ENCODE measurements at places on chromosomes 11 and 22.

GRCh38 chr11:47948137-47948536 is 32.2 kb upstream of the PTPRJ start:
- no peak for DNase-seq

- peak; percentile 12 for DNase-seq
Measured at GRCh38 chr22:38657045-38657909, 839 bp downstream of the CBY1 start.

DNA sequence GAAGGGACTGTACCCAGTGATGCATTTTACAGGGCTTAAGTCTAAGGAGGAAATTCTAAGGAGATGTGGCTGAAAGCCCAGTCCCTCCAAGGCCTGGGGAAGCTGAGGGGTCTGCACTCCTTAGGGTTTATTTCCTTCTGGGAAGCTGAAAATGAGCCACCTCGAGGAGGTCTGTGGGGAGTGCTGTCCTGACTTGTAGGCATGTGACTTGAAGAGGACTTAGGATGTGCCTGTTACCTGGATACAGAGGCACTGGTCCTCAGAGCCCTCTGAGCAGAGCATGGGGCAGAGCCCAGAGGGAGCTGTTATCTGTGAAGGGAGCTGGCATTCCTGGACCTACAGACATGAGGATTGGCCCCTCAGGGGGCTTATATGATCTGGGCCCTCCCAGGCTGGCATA is 77.1 kb downstream of the TP53I11 start:
- no peak for DNase-seq

DNA sequence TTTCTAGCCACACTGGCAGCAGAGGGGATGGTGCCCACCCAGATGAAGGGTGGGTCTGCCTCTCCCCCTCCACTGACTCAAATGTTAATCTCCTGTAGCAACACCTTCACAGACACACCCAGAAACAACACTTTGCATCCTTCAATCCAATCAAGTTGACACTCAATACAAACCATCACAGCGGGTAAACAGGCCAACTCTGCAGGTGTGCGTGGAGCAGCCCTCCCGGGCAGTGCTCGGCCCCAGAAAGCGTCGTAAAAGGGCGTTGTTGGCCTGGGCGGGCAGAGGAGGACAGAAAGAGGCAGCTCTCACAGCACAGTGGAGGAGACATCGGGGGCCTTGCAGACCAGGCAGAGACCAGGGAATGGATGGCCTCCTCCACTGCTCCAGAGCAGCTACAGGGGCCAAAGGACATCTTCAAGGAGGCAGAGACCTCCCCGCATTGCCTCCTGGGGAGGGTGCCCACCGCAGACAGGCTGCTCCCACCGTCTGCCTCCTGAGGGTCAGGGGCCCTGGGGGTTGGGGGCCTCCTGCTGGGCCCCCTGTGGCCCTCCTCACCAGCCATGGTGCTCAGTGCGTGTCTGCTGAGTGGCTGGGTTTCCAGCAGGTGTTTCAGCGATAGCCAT is 56.1 kb upstream of the FADD start:
- DNase-seq: no peak

- no peak for DNase-seq
Measured at GRCh38 chr11:13168271-13168670, 109.3 kb upstream of the BMAL1 start.

GRCh38 chr11:75233754-75234172 is 6.8 kb upstream of the TPBGL start:
- DNase-seq: no peak

DNA sequence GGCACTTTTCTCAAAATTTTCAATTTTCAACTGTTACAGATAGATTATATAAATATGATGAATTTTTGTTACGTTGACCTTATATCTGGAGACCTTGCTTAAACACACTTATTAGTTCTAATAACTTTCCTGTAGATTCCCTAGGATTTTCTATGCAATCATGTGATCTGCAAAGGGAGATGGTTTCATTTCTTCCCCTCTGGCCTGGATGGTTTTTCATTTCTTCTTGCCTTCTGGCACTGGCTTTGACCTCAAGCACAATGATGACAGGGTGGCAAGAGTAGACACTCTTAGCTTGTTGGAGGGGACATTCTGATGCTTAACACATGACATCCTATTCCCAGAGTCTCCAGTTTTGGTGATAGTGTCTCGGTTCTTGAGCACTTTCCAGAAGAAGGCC is 75.9 kb downstream of the DGCR2 start:
- no peak for DNase-seq

DNA sequence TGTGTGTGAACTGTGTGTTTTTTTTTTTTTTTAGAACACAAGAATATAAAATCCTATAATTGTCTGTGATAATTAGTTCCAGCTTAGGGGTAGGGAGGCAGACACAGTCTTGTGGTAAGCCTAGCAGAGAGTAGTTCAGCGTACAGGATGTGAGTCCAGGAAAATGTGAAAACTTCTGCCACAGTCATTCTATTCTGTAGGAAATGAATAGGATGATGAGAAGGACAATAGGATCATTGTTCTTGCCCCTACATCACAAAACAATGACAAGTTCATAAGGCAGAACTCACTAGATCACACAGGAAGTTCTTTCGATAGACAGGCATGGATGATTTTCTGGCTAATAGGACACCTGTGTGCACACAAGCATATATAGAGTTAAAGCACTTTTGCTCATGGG is 132.2 kb downstream of the NAV2 start:
- no peak for DNase-seq

- no peak for DNase-seq
Measured at GRCh38 chr11:76561245-76561644, 109.3 kb downstream of the LRRC32 start.

DNA sequence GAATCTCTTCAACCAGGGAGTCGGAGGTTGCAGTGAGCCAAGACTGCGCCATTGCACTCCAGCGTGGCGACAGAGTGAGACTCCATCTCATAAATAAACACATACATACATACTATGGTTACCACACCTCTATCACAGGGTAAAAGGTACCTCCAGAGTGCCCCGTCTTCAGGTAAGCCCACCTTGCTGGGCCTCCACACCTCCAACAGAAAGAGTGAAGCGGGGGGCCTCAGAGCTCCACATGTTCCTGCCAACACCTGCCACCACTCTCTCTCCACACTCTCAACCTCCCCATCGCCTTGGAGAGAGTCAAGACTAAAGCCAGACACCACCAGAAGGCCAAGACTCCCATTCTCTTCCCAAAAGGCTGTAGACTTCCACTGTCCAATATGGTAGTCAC is 10.3 kb upstream of the VWCE start:
- no peak for DNase-seq

DNA sequence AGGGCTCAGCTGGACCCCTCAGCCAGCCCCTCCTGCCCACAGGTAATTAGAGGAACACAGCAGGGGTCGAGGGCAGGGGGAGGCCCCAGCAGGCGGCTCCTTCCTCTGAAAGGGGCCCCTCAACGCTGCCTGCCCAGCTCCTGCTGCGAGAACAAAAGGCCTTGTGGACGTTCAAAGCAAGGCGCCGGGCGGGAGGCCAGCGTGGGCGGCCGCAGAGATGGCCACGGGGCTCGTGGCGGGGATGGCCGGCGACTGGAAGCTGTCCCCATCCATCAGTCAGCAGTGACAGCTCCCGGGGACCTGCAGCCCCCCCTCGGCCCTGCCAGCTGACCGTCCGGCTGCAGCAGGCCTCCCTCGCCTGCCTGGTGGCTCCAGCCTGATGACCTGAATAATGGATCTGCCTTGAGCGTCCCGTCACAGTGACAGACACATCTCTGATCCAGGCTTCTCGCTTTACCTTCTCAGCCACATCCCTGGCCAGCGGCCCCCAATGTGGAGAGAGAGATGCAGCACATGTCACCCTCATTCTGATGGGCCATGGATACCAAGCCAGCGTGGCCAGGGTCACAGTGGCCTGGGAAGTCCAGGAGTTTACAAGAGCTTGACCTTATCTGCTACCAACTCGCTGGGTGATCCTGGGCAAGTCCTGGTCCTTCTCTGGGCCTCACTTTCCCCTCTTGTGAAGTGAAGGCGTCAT is 159.3 kb downstream of the MN1 start:
- no peak for DNase-seq

GRCh38 chr11:35683728-35684339 is 21.3 kb downstream of the TRIM44 start:
- DNase-seq: no peak

GRCh38 chr11:60753309-60753708 is 3.4 kb upstream of the MS4A15 start:
- DNase-seq: no peak

GRCh38 chr11:32187111-32187510 is 96.2 kb downstream of the RCN1 start:
- DNase-seq: no peak

DNA sequence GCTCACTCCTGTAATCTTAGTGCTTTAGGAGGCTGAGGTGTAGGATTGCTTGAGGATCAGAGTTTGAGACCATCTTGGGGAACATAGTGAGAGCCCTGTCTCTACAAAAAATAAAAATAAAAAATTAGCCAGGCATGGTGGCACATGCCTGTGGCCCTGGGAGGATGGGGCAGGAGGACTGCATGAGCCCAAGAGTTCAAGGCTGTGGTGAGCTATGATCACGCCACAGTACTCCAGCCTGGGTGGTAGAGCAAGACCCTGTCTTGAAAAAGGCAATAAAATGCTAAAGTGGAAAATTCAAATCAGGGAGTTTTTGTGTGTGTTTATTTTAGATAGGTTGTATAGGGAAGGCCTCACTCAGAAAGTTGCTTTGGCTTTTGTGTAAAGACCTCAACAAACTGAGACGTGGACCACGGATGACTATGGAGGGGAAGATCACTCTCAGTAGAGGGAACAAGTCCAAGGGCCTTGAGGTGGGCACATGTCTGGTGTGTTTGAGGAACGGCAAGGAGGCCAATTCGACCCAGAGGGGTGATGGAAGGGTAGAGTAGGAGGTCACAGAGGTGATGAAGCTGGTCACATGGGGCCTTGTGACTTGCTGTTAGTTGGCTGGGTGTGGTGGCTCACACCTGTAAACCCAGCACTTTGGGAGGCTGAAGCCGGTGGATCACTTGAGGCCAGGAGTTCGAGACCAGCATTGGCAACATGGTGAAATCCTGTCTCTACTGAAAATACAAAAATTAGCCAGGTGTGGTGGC is 35.7 kb downstream of the WEE1 start:
- DNase-seq: no peak

DNA sequence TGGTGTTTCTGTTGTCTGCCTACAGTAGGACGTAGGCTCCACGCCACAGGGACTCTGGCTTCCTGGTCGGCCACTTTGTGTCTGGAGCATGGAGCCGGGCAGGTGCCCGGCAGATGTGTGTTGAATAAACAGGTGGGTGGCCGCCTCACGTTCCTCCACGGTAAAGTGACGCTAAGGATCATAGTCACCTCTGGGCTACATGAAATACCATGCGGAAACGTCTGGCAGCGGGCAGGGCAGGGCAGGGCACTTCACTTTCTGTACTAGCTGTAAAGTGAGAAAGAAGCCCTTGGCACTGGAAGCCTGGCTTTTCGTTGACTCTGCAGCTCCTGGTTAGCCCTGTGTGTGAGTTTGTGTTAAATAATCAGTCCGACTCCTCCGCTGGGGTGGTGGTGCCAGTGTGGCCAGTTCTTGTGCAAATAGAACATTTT is 52.4 kb downstream of the MCM5 start:
- no peak for DNase-seq

DNA sequence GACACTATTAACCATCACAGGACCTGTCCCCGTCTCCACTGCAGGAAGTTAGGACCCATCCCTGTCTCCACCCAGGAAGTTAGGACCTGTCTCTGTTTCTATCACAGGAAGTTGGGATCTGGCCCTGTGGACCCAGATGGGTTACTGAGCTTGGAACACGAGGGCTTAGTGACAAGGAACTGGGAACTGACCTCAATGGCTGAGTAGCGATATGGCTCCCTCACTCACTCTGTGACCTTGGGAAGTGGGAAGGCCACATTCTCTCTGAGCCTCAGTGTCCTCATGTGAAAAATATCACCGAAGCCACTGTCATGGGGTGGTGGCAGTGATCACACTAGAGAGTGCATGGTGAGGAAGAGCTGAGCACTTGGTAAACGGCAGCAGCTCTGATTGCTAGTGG is 59.4 kb downstream of the FBLN1 start:
- no peak for DNase-seq

DNA sequence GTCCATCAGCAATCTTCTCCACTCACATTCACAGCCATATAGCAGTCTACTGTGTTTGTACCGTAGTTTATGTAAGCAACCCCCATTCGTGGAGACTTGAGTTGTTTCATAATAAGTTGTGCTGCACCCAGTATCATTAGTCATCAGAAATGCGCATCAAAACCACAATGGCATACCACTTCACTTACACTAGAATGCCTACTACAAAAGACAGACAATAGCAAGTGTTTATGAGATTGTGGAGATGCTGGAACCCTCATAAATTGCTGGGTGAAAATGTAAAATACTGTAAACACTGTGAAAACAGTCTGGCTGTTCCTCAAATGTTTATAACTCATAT is 133.3 kb downstream of the ATXN10 start:
- DNase-seq: no peak

GRCh38 chr11:121488641-121489040 is 35.9 kb upstream of the SORL1-AS1 start:
- no peak for DNase-seq

DNA sequence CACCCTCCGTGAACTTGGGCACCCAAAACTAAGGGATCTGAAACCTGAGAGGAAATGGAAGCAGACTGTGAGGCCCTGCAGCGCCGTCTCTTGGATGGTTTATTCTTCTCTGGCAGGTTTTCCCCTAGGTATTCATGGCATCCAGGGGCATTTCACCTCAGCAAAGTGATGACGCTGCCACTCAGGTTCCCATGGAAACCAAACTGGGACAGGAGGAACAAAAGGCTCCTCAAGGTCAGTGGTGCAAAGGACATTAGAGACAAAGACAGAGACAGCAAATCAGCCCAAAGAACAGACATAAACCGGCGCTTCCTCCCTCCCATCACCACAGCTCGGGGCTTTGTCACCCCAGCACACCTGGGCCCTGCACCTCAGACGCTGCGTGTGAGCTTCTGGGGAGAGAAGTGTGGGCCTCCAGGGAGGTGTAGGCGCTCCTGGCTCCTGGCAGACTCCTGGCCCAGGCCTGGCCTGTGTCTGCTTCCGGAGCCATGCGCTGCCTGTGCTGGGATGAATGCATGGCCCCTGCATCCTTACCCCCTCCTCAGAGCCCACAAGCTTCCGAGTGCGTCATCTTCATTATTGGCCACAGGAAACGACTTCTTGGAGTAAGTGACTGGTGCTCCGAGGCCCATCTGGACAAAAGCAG is 5.9 kb downstream of the TP53AIP1 start:
- no peak for DNase-seq

- DNase-seq: peak; percentile 62
Measured at GRCh38 chr22:38317122-38317994, at the start of gene CSNK1E. Gene CSNK1E (minus strand): TSS chr22:38317433. CDS start chr22:38314157, 3,276 bp downstream.

- DNase-seq: peak; percentile 75
Measured at GRCh38 chr22:39388261-39389011, 11.1 kb upstream of the TAB1 start.
